ENCODE measurements at places on chromosomes 7 and 10. TPM values are rescaled to one million over a fixed set of nuclear protein-coding genes. Genes with fewer than 3 reads are reported as not detected.

The LRRC61 gene
- total RNA-seq: not detected

The HYAL4 gene
- not detected for total RNA-seq

The ZPBP gene
- not detected for total RNA-seq

The IFIT1B gene
- total RNA-seq: not detected

The CYP26A1 gene
- not detected for total RNA-seq

The IMMP2L gene
- 12.1 TPM for total RNA-seq

The MYOF gene
- 426 TPM for total RNA-seq

The EEPD1 gene
- 1.4 TPM for total RNA-seq

The CAMK1D gene
- total RNA-seq: 1.4 TPM

The TAS2R4 gene
- total RNA-seq: 0.13 TPM

The CTAGE4 gene
- not detected for total RNA-seq

The IFIT3 gene
- total RNA-seq: 11.4 TPM

- DNase-seq: peak; percentile 64
- H3K4me1 ChIP-seq: peaks cover 32% of the 10 kb centered on the region
- H3K36me3 ChIP-seq: peaks cover 2% of the 10 kb centered on the region
- H3K4me3 ChIP-seq: peak overlapping the region; percentile 49
Observed at GRCh38 chr10:62166331-62167131, 102.1 kb downstream of the RTKN2 start.

DNA sequence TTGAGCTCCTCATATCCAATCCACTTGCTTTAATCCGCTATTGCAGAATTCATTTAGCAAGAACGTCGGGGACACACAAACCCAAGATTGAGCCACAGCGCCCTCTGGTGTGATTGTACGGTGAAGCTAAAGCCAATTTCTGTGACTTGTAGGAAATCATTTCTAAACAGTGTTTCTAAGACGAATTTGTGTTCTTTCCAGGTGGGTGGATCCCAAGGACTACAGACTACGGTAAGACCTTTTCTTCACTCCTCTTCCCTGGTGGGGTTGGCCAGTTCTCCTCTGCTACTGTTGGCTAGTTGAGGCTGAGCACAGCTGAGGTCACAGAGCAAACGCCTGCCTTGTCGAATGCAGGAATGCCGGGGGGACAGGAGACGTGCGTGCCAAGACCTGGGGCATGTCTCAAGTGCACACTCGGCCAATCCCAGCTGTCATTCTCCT is 5.2 kb downstream of the DMBT1 start:
- DNase-seq: peak; percentile 60
- H3K4me3 ChIP-seq: no peak overlapping the region
- H3K27ac ChIP-seq: no peak overlapping the region
- peaks cover 20% of the 10 kb centered on the region for H3K27me3 ChIP-seq
- peaks cover 17% of the 10 kb centered on the region for H3K4me1 ChIP-seq

DNA sequence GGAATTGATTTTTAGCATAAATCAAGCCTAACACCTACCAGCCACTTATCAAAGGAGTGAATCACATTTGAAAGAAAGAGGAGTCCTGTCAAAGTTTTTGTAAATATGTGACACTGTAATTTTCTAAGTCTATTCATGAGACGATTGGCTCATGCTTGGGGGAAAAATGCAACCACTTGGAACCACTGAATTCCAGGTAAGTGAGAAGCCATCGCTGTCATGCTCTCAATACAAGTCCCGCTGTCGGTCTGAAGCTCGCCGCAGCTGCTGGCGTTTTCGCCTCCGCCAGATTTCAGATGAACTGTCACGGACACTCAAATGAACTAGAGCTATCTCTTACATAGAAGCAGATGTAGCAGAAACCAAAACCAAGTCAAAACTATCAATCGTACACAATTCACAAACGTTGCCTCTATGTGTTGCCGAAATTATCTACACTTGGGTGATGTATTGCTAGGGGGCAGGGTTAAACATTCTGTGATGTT is 279.8 kb upstream of the FZD8 start:
- no peak for DNase-seq
- H3K4me3 ChIP-seq: no peak overlapping the region
- peaks cover under 1% of the 10 kb centered on the region for H3K4me1 ChIP-seq
- no peak overlapping the region for H3K27ac ChIP-seq

DNA sequence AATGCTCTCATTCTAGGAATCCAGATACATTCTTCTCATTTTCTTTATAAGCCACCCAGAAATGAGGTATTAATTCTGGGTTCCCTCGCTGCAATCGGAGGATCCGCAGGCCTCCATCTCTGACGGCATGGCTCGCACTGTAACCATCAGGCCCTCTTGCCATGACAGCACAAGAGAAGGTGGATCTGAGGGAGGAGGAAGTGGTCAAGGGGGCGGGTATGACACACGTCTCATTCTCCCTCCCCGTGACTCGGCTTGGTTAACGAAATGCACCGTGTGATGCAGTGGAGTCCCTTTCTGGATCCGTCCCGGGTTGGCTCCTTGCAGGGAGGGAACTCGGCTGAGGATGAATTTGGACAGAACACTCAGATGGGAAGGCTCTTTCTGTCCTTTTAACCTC is 280.2 kb downstream of the TCERG1L start:
- H3K36me3 ChIP-seq: peaks cover 10% of the 10 kb centered on the region
- no peaks in the 10 kb centered on the region for H3K27me3 ChIP-seq
- H3K4me3 ChIP-seq: no peak overlapping the region
- no peak overlapping the region for H3K27ac ChIP-seq
- no peak for DNase-seq
- H3K4me1 ChIP-seq: no peaks in the 10 kb centered on the region

DNA sequence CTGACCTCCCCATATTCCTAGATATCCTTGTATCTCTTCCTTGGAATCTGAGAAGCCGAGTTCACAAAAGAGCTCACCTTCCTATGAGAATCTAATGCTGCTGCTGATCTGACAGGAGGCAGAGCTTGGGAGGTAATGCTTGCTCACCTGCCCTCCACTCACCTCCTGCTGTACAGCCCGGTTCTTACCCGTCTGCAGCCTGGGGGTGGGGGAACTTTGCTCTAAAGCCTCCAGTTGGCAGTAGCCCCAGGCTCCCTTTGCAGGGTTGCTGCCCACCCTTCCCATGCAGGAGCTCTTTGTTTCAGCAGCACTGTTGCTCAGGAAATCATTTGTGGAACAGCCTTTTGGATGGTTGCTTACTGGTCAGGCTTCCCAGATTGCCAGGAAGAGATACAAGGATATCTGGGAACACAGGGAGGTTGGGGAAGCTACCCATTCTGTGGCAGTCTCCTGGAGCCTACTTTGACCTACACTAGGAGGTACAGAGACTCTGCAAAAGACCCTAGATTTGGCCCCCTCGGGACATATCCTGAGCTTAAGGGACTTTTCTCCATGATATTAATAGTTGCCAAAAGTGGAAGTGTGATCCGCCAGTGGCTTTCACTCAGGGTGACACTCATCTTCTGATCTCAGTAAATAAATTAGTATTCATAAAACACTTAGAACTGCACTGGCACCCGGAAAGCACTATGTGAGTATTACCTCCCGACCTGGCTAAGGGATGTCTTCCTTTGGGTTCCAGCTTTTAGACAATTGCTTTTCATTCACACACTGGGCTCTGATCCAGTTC is 363.7 kb upstream of the PODXL start:
- H3K4me1 ChIP-seq: no peaks in the 10 kb centered on the region
- no peak overlapping the region for H3K4me3 ChIP-seq
- DNase-seq: no peak
- H3K27ac ChIP-seq: no peak overlapping the region
- H3K36me3 ChIP-seq: no peaks in the 10 kb centered on the region

GRCh38 chr10:1462032-1462431 is 275.3 kb downstream of the ADARB2 start:
- no peak for DNase-seq
- no peak overlapping the region for H3K27ac ChIP-seq

DNA sequence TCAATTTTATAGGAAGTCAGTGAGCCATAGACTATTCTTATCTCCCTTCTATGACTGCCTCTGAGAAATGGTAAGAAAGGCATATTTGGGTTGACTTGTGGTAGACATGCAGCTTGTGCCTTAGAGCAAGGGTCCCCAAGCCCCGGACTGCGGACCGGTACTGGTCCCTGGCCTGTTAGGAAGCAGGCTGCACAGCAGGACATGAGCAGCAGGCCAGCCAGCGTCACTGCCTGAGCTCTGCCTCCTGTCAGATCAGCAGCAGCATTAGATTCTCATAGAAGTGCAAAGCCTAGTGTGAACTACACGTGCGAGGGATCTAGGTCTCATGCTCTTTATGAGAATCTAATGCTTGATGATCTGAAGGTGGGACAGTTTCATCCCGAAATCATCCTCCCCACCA is 180.6 kb downstream of the SND1 start:
- DNase-seq: no peak
- 0 out of 2 replicates have a peak, but pooled peaks cover 1% of the 10 kb centered on the region for H3K27me3 ChIP-seq
- H3K27ac ChIP-seq: no peak overlapping the region
- H3K4me1 ChIP-seq: peaks cover 8% of the 10 kb centered on the region

- DNase-seq: no peak
- no peaks in the 10 kb centered on the region for H3K4me1 ChIP-seq
- no peak overlapping the region for H3K4me3 ChIP-seq
- no peaks in the 10 kb centered on the region for H3K36me3 ChIP-seq
Observed at GRCh38 chr10:37109000-37109399, 16.4 kb upstream of the ANKRD30A start.

DNA sequence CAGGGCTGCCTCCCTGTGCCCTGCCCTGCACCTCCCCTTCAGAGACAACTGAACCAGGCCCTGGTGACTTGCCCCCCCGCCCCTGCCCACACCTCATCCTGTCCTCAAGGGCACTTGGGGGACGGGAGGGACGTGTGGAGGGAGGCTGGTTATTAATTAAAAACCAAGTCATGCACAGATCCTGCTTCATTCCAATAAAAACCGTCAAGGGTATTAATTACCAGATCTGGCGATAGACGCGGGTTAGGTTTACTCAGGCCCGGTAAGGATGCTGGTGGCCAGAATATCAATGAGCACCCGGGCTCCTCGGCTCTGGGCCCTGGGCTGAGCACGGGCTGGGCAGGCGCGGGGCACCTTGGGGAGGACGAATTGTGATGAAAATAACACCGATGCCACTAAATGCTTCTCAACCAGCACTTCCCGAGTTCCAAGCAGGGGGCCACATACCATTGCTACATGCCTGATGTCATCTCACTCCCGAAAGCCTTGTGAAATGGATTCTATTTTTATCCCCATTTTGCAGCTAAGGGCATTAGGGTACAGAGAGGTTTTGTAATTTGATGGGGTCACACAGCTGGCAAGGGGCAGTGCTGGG is 24.5 kb upstream of the GTF2IRD1 start:
- peaks cover 7% of the 10 kb centered on the region for H3K4me1 ChIP-seq
- DNase-seq: peak; percentile 34
- no peaks in the 10 kb centered on the region for H3K36me3 ChIP-seq
- peak overlapping the region; percentile 16 for H3K27ac ChIP-seq

GRCh38 chr7:106344211-106344610 is 59.4 kb upstream of the NAMPT start:
- H3K4me1 ChIP-seq: peaks cover 28% of the 10 kb centered on the region
- peaks cover 46% of the 10 kb centered on the region for H3K36me3 ChIP-seq
- no peak overlapping the region for H3K4me3 ChIP-seq
- H3K27ac ChIP-seq: no peak overlapping the region
- no peak for DNase-seq
- H3K27me3 ChIP-seq: peaks cover 32% of the 10 kb centered on the region

DNA sequence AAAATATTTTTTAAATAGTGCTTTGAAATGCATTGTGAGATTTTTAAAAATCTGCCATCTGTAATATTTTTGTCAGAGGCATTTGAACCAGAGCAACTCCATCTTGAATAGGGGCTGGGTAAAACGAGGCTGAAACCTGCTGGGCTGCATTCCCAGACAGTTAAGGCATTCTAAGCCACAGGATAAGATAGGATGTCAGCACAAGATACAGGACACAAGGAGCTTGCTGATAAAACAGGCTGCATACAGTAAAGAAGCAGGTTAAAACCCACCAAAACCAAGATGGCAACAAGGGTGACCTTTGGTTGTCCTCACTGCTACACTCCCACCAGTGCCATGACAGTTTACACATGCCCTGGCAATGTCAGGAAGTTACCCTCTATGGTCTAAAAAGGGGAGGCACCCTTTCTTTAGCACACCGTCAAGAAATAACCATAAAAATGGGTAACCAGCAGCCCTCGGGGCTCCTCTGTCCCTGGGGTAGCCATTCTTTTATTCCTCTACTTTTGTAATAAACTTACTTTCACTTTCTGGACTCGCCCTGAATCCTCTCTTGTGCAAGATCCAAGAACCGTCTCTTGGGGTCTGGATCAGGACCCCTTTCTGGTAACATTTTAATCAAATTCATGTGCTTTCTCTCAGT is 273.7 kb downstream of the SEMA3D start:
- H3K4me3 ChIP-seq: peak overlapping the region; percentile 69
- H3K4me1 ChIP-seq: peaks cover 22% of the 10 kb centered on the region

DNA sequence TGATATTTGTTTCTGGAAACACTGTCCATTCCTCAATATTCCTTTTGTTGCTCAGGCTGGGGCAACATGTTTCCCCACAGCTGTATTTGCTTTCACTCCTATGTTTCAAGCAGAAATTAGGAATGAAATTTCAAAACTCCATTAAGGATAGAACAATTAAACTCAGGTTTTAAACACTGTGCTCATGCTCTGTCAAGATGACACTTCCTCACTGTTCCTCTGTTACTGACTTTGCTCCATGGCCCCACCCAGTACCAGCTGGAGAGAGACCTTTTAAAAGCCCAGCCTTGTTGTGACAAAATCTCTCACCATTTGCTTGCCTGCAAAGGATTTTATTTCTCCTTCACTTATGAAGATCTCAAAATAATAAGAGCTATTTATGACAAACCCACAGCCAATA is 197.4 kb downstream of the ELMO1 start:
- no peak overlapping the region for H3K4me3 ChIP-seq
- no peaks in the 10 kb centered on the region for H3K4me1 ChIP-seq
- DNase-seq: no peak
- H3K36me3 ChIP-seq: no peaks in the 10 kb centered on the region

- DNase-seq: no peak
- no peak overlapping the region for H3K27ac ChIP-seq
- no peaks in the 10 kb centered on the region for H3K36me3 ChIP-seq
- peaks cover under 1% of the 10 kb centered on the region for H3K4me1 ChIP-seq
- H3K27me3 ChIP-seq: peaks cover 40% of the 10 kb centered on the region
Observed at GRCh38 chr10:78464856-78465267, 431.2 kb downstream of the RPS24 start.

- no peaks in the 10 kb centered on the region for H3K36me3 ChIP-seq
- no peak overlapping the region for H3K27ac ChIP-seq
- peaks cover 15% of the 10 kb centered on the region for H3K27me3 ChIP-seq
- no peak for DNase-seq
Observed at GRCh38 chr7:140005754-140006503, 56.8 kb downstream of the PARP12 start.

DNA sequence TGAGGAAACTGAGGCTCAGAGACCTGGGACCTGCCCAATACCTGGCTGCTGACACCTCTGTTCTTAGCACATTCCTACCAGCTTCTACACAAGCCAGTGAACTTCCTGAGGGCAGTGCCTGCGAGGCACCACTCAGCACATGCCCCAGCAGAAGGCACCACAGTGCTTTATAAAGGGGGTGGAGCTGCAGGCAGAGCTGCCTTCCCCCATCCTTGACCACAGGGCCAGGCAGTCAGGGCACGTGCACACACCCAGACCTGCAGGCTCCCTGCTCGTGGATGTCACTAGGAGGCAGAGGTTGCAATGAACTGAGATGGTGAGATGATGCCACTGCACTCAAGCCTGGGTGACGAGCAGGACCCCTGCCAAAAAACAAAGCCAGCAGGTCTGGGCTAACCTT is 39.2 kb upstream of the TUBB8 start:
- H3K27ac ChIP-seq: no peak overlapping the region
- peaks cover 36% of the 10 kb centered on the region for H3K27me3 ChIP-seq
- H3K4me3 ChIP-seq: no peak overlapping the region
- no peaks in the 10 kb centered on the region for H3K36me3 ChIP-seq

GRCh38 chr10:24469993-24470392 is 253.7 kb downstream of the ARHGAP21 start:
- no peak for DNase-seq
- peaks cover 10% of the 10 kb centered on the region for H3K27me3 ChIP-seq
- H3K4me3 ChIP-seq: no peak overlapping the region
